DMS 273 treated with DMSO at 0.1 percent for 48 hours (cell line): ENCODE measurements at places on chromosomes 7 and 10.

- DNase-seq = no peak
These were observed 38.7 kb upstream of the TRIL start for GRCh38 chr7:28996836-28997235.

DNA sequence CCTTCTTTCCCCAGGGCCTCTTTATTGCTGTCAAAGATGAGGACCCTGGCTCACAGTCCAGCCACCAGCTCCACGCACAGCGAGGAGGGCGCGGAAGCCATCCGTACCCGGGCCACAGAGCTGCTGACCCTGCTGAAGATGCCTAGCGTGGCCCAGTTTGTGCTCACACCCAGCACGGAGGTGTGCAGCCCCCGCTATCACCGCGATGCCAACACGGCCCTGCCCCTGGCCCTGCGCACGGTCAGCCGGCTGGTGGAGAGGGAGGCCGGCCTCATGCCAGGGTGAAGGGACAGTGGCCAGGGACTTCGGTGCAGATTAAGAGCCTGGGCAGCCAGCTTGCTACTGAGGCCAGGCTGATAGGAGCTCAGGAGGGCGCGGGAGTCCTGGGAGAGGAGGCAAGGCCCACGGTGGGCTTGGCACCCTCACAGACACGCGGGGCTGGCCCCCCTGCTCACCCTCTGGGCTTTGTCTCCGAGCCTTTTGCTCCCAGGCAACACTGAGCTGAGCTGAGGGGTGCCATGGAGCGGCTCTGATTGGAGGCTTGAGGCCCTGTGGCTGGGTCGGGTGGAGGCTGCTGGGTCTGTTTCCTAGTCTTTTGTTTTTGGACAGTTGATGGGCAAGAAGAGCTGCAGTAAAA is 15.8 kb downstream of the AP5Z1 start:
- no peak for DNase-seq

- peak; percentile 35 for DNase-seq
These were observed 116.0 kb downstream of the NPTX2 start for GRCh38 chr7:98733036-98733435.

- DNase-seq = no peak
These were observed 43.2 kb downstream of the CCNY start for GRCh38 chr10:35379226-35380137.

- peak; percentile 86 for DNase-seq
These were observed at the start of gene ZNF503 for GRCh38 chr10:75401569-75402485. ZNF503 (minus strand) TSS chr10:75401764; CDS start chr10:75401419, 345 bp downstream.

GRCh38 chr10:120607016-120607709 is 150.1 kb downstream of the PLPP4 start:
- DNase-seq = no peak

DNA sequence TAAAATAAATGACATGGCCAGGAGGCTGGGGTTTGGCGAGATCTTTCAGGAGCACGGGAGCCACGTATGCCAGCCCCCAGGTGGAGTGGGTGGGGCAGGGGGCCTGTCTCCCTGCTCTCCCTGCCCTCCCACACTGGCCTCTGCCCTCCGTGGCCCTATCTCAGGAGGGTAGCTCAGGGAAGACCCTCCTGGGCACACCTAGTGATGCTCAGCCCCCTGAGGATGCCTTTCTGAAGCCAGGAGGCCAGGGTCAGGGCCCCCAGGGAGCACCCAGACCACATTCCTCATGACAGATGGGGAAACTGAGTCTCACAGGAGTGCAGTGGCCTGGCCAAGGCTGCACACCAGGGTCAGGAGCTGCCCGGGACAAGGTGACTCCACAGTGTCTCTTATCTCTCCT is 223.4 kb downstream of the ELFN1 start:
- DNase-seq = no peak

DNA sequence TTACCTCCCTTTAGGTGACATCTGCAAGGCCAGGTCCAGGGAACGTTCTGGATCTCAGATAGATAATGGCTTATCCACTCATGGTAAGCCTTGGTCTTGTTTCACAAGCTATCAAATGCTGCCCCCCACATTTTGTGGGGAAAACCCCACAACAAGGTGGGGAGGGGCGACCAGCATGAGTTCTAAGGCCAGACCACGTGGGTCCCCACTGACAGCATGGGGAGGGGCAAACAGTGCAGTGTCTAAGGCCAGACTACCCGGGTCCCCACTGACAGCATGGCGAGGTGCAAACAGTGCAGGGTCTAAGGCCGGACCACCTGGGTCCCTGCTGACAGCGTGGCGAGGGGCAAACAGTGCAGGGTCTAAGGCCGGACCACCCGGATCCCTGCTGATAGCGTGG is 102.8 kb downstream of the DIP2C start:
- no peak for DNase-seq

GRCh38 chr10:42970451-42971250 is 106.2 kb upstream of the RET start:
- DNase-seq = no peak

GRCh38 chr7:132499065-132499464 is 77.2 kb downstream of the PLXNA4 start:
- DNase-seq = no peak

DNA sequence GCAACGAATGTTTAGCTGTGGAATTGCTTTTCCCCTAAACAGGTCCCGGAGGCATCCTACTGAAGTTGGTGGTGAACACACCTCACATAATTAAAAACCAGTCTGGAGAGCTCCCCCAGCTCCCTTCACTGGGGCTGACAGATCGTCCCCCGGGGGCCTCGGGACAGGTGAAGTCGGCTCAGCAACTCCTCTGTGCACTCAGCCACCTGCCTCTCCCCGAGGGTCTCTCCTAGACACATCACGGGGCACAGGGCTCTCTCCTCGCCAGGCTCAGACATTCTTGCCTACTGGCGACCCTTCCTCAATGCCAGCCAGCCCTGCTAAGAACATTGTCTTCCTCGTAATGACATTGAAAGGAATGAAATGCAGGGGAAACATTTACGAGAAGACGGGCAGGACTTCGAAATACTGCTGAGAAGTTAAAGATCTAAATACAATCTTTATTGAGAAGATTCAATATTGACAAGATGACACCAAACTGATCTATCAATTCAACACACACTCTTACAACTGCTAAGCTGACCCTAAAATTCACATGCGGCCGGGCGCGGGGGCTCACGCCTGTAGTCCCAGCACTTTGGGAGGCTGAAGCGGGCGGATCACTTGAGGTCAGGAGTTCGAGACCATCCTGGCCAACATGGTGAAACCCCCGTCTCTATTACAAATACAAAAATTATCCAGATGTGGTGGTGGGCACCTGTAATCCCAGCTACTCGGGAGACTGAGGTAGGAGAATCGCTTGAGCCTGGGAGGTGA is 88.1 kb upstream of the DNAAF5 start:
- DNase-seq = no peak

GRCh38 chr7:111827863-111828504 is 265.7 kb upstream of the IMMP2L start:
- no peak for DNase-seq

GRCh38 chr7:129208667-129209066 is 16.2 kb upstream of the AHCYL2 start:
- DNase-seq = no peak

- DNase-seq = no peak
These were observed 10.2 kb upstream of the AGR2 start for GRCh38 chr7:16815001-16815400.

- no peak for DNase-seq
These were observed 30.9 kb downstream of the IRF5 start for GRCh38 chr7:128968624-128969023.

DNA sequence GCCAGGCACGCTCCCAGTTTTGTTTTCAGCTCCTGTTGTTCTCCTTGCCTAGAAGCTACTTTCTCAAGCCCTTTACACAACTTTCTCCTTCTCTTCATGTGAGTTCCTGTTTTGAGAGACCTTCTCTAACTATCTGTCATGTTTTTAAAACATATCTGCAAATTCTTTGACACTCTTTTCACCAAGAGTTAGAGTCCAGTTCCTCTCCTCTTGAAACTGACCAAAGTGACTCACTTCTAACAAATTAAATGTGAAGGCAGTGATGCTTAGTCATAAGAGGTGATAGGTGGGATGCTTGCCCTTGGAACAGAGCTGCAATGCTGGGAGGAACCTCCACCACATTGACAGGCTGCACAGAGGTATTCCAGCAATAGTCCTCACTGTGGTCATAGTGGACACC is 25.3 kb downstream of the ZSCAN25 start:
- DNase-seq = no peak

- DNase-seq = no peak
These were observed 222.9 kb downstream of the MTERF1 start for GRCh38 chr7:91657483-91658071.

GRCh38 chr10:94194256-94194655 is 168.5 kb downstream of the NOC3L start:
- DNase-seq = no peak

- DNase-seq = no peak
These were observed 173.6 kb downstream of the SH3PXD2A start for GRCh38 chr10:103681617-103682399.

- DNase-seq = no peak
These were observed 1.0 kb downstream of the SYPL1 start for GRCh38 chr7:106110885-106111654.

DNA sequence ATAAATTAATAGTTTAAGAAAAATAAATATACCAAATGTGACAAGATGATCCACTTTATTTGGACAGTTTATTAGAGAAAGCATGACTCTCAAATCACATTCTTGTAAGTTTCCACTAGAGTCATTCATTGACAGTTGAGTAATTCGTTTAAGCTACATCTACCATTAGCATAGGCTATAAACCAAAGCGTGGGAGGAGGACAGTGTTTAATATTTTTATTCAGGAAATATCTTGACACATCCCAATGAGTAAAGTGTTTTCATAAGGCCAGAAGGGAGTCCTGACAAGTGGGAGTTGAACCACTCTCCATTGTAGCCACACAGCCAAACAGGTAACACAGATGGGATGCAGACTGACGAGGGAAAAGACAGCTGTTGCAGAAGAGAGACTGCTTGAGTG is 386.5 kb upstream of the SEMA3D start:
- DNase-seq = no peak

DNA sequence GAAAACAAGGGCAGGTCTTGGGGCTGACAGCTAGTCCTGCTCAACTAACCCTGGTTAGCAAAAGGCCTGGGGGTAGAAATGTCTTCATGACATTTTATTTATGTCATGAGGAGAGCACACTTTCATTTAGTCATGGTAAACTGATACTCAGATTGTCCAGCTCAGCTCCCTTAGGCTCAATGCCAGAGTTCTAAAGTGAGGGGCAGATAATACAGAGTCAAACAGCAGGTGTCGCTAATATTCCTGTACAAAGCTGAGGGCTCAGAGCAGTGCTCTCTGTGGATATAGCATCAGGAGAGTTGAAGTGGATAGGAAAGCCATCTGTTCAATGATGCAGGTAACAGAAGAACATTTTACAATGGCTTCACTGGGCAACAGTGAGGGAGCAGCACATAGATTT is 26.8 kb upstream of the CALCR start:
- DNase-seq = no peak

DNA sequence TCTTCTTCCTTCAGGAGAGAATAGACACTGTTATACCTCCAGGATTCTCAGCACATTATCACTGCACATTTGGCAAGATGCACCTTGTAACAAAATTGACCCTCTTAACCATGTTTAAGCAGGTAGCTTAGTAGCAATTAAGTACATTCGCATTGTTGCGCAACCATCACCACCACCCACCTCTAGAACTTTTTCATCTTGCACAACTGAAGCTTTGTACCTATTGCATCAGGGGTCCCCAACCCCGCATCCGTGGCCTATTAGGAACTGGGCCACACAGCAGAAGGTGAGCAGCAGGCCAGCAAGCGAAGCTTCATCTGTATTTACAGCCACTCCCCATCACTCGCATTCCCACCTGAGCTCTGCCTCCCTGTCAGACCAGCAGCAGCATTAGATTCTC is 29.9 kb upstream of the SMURF1 start:
- DNase-seq = no peak

GRCh38 chr7:18771834-18772566 is 276.5 kb downstream of the HDAC9 start:
- DNase-seq = no peak

DNA sequence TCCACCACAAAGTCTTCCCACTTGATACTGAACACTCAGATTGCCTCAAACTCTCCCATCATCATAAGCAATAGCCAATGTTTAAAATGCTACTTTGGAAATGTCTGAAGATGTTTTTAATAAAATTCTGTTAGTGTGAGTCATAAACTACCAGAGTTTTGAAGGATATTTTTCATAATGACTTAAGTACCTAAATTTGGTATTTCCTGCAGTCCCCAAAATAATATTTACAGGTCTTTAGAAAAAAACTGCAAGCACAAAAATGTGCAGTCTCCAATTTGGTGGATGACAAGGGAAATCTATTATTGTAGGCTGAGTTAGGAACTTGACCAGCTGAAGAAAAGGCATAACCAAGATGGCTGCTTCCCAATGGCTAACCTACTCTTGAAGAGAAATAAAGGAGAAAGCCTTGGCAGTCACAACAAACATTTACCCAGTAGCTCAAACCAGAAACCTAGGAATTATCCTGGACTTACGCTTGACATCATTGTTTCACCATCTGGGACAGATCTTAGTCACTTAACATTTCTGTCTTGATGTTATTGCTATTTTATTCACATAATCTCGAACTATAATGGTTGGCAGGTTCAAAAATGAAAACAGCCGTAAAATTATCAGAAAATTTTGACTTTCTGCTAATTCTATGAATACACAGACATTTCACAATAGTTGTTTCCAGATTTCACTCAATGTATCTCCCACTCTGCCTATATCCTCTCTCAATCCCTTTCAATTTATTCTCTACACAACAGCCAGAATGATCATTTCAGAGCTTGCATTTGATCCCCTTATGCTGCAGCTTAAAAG is 111.2 kb upstream of the STEAP1B start:
- DNase-seq = no peak

GRCh38 chr10:46028584-46029460 is 1.6 kb downstream of the NCOA4 start:
- no peak for DNase-seq

GRCh38 chr7:150931199-150931869 is 46.8 kb downstream of the KCNH2 start:
- no peak for DNase-seq

GRCh38 chr10:86193841-86194240 is 172.8 kb downstream of the GRID1 start:
- DNase-seq = no peak

DNA sequence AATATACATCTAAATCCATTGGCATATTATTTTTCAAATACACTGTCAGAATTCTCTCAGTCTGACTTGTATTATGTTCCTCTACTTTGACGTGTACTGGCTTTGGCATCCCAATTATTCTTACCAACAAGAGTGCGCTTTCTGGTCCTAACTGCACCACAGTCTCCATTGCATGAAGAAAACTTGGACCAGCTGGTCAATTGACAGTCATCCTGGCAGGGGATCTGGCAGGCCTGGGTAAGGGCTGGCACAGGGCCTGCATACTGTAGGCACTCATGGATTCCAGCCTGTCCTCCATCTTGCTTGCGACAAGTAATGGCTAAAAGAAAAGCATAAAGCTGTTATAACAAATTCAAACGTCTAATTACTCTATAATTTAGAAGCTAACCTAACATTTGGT is 384.9 kb downstream of the THSD7A start:
- DNase-seq = peak; percentile 16

- no peak for DNase-seq
These were observed 30.9 kb downstream of the CDK1 start for GRCh38 chr10:60809157-60809556.

- no peak for DNase-seq
These were observed 48.6 kb downstream of the ARHGAP21 start for GRCh38 chr10:24674892-24675632.

- DNase-seq = no peak
These were observed 307.2 kb downstream of the SNX13 start for GRCh38 chr7:17633067-17633466.

- no peak for DNase-seq
These were observed 8.9 kb upstream of the ADAM12 start for GRCh38 chr10:126397156-126397555.
